Globus pallidus (tissue), 1 donor: ENCODE measurements at places on chromosomes 12 and 14.
A peak's percentile ranks its signal among the peaks of the same experiment; 100 is the strongest.

GRCh38 chr12:225012-225411 lies 11.1 kb upstream of the SLC6A12 start:
- no peak for DNase-seq

- no peak for DNase-seq
Measured at GRCh38 chr12:24922090-24922489, 26.8 kb downstream of the BCAT1 start.

- DNase-seq, result no peak
Measured at GRCh38 chr14:60681271-60681670, 32.0 kb upstream of the SIX1 start.

GRCh38 chr12:89389755-89390661 lies 37.7 kb upstream of the DUSP6 start:
- DNase-seq, result no peak

DNA sequence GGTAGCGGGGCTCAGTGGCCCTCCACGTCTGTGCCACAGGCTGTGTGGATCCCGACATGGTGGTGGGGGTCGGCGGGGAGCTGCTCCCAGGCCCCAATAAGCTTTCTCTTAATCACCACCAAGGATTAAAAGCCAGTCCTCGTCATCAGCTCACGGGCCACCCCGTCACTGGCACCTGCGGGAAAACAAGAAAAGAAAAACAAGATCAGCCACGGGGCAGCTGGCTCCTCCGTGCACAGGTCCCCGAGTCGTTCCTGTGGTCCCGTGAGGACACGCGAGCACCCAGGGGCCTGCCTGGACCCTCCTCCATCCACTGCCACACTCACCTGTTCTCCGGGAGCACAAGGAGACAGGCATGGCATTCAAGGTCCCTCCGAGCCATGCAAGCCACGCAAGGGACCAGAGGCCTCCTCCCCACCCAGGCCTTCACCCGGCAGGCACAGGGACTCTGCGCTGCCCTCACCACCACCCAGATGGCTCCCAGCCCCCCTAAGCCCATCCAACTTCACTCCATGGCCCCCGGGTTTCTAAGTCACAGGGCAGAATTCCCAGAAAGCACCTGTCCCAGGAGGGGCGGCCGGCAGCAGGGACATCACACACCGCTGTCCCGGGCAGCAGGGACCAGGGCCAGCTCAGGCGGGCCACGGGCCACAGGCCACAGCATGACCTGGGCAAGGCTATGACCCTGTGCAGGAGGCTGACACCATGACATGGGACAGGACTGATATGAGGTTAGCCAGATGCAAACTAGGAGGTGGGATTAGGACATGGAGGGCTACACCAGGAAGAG lies 72.0 kb downstream of the NCOR2 start:
- no peak for DNase-seq

DNA sequence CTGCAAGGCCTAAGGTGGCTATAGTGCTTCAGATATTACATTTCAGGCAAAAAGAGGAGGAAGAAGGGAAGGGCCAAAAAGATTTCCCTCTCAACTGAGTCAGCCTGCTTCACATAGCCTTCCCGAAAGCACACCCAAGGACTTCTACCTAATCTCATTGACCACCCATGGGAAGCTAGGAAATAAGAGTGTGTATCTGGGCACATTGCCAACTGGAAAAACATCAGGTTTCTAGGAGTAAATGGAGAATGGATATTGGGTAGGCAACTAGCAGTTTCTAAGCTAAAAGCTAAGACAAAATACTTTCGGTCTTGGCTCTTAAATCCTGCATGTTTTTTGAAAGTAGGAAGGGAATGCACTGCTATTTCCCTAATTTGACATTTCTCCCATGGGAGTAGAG lies 221.7 kb upstream of the GRIP1 start:
- no peak for DNase-seq

GRCh38 chr12:58860056-58860787 lies 60.1 kb downstream of the LRIG3 start:
- no peak for DNase-seq

- DNase-seq, result no peak
Measured at GRCh38 chr14:50319293-50319692, 7.2 kb downstream of the DMAC2L start.

DNA sequence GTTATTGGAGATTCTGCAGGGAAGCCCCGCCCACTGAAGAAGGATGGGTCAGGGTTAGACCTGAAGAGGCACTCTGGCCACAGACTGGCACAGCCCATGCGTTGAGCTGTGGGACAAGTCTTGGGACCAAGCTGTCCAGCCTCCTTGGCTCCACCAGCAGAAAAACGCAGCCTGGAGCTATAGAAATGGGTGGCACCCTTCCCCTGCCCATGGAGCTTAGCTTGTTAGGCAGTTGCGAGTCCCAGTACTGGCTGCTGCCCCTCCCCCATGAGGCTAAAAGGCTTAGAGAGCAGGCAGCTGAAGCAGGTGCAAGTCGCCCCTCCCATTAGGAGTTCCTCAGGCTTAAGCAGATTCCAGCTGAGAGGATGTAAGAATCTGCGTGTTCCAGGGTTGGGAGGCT lies 1124.0 kb upstream of the TMEM132C start:
- DNase-seq, result no peak

- DNase-seq, result no peak
Measured at GRCh38 chr14:33956640-33957039, 5.8 kb upstream of the EGLN3 start.

- no peak for DNase-seq
Measured at GRCh38 chr14:69964841-69965240, 85.6 kb downstream of the SMOC1 start.

GRCh38 chr12:124756166-124756565 lies 107.5 kb downstream of the SCARB1 start:
- DNase-seq, result no peak

- DNase-seq, result no peak
Measured at GRCh38 chr12:123384318-123384993, 524 bp downstream of the KMT5A start.

GRCh38 chr14:68794130-68794850 lies 1.4 kb upstream of the ZFP36L1 start:
- DNase-seq, result peak; percentile 44
